ENCODE measurements at places on chromosomes 2 and 18. TPM values are rescaled to one million over a fixed set of nuclear protein-coding genes. Genes with fewer than 3 reads are reported as not detected.

- DNase-seq = no peak
Observed at GRCh38 chr2:109632158-109632789, 18.1 kb downstream of the SOWAHC start.

DNA sequence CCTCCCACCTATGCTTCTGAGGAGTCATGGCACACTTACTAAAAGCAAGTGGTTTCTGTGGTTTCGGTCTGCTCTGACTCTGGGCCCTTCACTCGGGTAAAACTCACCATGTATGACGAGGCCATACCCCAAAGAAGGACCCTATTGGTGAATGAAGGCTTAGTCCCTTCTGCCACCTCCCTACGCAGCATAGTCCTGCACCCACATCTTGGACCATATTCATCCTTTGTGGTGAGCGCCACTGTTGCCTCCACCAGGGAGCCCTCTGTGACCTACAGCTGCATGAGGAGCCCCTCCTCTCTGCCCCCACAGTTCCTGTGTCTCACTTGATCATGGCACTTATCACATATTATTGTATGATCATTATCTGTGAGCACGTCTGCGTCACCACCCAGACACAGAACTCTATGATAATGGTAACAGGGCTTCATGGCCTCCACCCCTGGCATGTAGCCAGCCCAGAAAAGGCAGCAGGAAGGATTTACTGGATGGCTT lies 113.3 kb downstream of the TFCP2L1 start:
- DNase-seq = peak; percentile 32

GRCh38 chr2:241499146-241499965 lies 9.0 kb downstream of the STK25 start:
- no peak for DNase-seq

DNA sequence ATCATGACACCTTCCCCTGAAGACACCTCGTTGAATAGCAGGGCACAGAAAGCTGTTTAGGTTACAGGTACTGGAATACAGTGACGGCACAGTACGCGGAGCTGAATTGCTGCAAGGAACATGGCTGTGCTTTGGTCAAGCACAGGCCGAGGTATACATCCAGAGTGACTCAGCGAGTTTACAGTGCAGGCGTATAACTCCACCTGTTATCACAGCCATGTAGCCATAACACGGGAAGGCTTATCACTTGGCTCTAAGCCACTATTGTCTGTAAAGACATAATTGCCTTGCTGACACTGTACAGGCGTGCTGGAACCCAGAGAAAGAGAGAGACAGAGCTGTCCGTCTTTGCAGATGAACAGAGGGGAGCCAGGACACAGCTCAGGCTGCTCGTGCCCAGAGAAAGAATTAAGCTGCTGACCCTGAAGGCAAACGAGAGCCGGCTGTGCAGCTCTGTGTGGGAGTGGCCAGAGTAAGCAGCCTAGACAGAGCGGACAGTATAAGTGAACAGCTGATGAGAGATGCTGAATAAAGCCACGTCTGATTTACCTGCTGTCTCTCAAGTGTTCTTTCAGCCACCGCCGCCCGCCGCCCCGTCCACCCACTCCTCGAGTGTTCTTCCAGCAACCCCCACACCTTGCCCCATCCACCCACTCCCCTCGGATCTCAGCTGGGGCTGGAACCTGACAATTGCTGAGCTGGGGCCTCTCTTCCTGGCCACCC lies 87.3 kb upstream of the PPP1CB start:
- no peak for DNase-seq

DNA sequence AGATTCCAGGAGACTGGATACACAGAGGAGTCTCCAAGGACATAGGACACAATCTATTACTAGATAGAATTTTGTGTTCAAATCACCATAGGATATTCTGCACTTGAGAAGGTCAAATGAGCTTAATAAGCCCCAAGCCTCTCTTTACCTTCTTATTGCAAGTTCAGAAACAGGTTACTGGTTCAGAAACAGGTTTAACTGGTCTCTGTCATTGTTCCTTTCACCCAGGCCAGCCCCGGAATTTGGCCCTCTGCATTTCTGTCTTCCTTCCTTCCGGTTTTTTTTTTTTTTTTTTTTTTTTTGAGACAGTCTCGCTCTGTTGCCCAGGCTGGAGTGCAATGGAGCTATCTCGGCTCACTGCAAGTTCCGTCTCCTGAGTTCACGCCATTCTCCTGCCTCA lies 700.2 kb downstream of the EPHA4 start:
- DNase-seq = no peak

Gene CDCA7
- total RNA-seq = 80.4 TPM

Gene GKN1
- total RNA-seq = not detected
